ENCODE measurements at places on chromosomes 5 and 9.
A peak's percentile ranks its signal among the peaks of the same experiment; 100 is the strongest.

DNA sequence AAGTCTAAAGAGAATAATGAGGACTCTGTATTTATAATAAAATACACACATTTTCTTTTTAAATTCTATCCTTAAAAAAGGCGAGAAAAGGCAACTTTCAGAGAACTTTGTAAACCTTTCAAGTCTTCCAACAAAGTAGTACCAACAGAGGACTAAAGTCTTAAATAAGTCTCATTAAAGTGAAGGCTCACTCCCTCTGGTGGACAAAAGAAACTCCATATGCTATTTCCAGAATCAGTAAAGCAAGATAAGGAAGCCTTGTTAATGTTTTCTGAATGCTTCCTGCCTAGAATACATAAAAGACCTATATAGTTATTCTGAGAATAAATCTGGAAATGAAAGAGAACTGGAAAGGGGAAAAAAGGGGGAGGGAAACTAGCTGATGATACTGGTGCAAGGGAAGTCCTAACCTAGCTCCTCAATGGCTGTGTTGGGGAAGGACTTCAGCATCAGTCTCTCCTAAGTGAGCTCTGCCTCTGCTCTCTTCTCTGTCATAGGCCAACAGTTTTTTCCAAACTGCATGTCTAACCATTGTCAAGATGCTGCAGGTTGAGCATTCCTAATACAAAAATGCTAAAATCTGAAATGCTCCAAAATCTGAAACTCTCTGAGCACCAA, 7.2 kb downstream of the HMGCS1 start:
- DNase-seq: peak; percentile 52

- no peak for DNase-seq
These were observed 110.5 kb downstream of the TMEM232 start for GRCh38 chr5:110616009-110616408.

- DNase-seq: no peak
These were observed 67.0 kb upstream of the MAST4 start for GRCh38 chr5:66529182-66529581.

DNA sequence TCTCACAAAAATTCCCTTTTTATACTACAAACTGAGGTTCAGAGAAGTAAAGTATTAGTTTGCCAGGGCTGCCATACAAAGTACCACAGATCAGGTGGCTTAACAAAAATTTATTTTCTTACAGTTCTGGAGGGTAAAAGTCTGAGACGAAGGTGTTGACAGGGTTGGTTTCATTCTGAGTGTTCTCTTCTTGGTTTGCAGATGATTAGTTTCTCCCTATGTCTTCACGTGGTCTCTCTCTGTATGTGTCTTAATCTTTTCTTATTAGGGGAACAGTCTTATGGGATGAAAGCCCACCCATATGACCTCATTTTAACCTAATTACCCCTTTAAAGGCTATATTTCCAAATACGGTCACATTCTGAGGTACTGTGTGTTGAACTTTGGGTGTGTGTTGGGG, 274.2 kb downstream of the BRINP1 start:
- no peak for DNase-seq

DNA sequence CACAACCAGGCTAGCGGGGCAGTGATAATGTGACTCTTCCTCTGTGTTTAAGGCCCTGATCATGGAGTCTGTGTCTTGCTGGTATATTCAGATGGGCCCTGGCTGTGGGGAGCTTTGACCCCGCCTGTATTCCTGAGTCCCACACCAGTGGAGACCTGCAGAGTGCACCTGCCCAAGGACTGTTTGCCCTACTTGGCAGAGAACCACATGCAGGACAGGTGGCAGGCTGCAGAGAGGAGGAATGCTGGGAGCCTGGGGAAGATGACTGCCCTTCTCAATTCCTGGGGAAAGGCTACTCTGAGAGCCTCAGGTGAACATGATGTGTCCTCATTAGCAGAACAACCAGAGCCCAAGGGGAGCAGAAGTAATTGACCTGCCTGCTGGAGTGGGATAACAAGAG, 36.2 kb downstream of the IARS1 start:
- no peak for DNase-seq

GRCh38 chr5:40078898-40079575, 600.7 kb upstream of the PTGER4 start:
- no peak for DNase-seq

GRCh38 chr5:96614110-96614691, 48.0 kb upstream of the CAST start:
- peak; percentile 70 for DNase-seq

GRCh38 chr5:135526924-135527323, 8.8 kb downstream of the NEUROG1 start:
- no peak for DNase-seq

GRCh38 chr9:107944387-107944786, 454.8 kb upstream of the KLF4 start:
- no peak for DNase-seq

- DNase-seq: no peak
These were observed 56.5 kb upstream of the PCSK1 start for GRCh38 chr5:96489532-96489931.

- no peak for DNase-seq
These were observed 528.8 kb downstream of the IRX1 start for GRCh38 chr5:4124221-4124970.

DNA sequence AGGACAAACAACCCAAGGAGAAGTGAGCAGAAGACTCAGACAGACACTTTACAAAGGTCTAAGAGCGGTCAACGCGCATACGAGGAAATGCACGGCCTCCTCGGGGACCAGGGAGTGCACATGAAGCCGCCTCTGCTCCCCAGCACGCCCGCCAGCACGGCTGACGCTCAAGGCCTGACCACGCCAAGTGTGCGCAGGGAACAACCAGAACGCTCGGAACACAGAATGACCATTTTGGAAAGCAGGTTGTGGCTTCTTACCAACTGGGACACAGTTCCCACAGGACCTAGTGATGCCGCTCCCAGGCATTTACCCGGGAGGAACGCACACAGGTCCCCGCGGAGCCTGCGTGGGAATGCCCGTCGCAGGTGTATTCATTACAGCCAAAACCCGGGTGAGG, 191.5 kb upstream of the PPP1R26 start:
- DNase-seq: no peak

DNA sequence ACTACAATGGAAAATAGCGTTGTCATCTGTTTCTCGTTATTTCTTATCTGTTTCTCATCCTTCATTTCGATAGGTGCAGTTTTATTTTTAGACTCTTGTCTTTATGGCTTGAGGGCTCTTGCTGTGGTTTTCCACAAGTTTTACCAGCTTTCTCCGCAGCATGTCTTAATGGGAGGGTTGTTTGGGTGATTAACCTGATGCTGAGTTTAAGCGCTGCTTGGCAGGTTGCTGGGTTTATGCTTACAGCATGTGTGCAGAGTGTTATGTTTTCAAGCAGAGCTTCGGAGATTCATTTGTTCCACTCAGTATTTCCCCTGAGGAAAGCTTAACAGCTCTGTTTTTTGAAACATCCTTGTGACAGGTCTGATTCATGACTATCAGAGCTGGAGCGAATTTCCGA, 154.0 kb downstream of the SLC12A2 start:
- DNase-seq: no peak

DNA sequence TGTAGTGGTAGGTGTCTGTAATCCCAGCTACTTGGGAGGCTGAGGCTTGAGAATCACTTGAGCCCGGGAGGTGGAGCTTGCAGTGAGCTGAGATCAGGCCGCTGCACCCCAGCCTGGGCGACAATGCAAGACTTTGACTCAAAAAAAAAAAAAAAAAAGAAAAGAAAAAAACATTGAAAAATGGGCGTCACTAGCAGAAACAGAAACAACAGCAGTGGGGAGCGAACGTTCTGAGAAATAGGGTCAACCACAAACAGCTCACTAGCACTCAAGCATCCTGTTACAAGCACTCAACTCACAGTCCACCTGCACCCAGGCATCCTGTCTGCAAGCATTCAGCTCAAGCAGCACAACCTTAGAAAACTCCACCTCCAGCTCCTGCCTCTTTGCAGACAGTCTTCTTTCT, 17.2 kb downstream of the TRIM14 start:
- no peak for DNase-seq

DNA sequence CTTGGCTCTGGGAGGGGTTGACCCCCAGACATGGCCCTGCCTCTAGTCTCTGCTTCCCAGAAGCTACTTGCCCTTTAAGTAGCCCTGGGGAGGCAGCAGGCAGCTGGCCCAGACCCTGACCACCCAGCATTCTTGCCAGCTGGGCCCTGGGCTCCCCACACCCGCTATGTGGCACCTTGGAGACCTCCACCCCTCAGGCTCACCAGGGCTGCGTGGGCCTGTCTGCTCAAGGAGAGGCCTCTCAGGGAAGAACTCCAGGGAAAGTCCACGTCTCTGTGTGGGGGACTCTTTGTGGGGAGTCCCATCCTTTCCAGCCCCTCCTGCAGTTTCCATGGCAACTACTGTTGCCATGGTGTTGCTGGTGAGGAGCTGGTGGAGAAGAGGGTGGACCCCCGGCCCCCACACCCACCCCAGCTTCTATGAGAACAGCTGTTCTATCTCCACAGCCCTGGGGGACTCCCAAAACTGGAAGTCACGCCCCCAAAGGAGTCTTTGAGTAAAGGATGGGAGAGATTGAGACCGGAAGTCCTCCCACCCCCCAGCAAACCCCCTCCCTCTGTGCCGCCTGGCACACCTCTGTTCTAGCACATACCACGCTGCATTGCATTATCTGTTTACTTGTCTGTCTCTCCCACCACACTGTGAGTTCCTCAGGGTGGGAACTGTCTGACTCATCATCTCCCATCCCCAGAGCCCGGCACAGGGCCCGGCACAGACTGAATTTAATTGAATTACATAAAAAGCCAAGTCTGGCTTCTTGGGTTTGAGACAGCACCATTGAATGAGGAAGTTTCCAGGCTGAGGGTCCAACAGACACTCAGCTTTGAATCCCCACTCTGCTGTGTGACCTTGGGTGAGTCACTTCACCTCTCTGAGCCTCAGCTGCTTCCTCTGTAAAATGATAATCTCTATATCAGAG, 12.6 kb downstream of the DNM1 start:
- DNase-seq: no peak

DNA sequence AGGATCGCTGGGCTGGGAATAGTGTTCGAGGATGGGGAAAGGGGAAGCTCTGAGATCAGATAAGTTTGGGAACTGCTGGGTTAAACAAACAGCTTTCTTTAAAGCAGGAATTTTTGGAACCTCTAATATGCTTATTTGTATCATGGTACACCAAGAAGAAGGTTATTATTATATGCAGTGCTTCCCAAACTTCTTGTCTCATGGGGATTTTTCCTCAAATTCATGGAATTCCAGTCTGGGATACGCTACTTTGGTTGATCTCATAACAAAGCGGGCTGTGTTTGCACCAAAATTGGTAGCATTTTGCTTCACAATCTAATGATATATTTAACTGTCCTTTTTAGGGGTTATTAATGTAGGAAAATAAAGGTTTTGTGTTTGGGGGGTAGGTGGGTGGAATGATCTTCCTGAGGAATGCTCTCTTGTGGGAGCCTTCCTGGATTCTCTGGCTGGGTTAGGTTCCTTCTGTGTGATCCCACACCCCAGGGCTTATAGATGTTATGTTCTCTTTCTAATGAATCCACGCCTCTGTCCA, 116.2 kb upstream of the PANK3 start:
- no peak for DNase-seq

DNA sequence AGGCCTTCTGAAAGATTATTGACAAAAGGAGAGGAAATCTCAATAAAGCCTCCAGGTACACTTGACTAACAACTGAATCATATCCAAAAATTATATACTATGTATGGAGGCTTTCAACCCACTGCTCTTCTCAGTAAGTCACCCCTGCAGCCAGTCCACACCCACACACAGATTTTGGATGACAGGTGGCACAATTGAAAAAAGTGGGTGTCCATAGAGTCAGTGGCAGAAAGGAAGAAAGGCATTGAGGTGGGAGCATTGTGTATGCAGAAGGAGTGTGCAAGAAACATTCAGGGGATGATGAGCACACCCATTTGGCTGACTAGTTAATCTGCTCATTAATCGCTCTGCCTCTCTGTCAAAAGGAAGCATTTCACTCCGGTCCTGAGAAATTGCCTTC, 150.6 kb upstream of the IL12B start:
- DNase-seq: no peak

DNA sequence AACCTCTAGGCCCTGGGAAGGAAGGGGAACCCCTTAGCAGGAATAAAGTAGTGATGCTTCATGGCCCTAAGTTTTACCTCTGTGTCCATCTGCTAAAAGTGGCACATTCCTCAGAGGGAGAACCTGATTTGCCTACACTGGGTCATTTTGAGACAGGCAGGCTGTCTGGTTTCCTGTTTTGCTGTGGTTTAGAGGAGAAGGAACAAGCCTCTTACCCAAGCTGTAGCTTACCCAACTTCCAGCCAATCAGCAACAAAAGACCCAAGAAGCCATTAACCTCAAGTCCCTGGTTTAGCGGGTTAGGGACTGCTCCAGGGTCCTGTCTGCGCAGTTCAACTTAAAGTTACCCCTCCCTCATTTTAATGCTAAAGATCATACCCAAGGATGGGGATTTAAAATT, 411.0 kb downstream of the MAT2B start:
- DNase-seq: no peak

DNA sequence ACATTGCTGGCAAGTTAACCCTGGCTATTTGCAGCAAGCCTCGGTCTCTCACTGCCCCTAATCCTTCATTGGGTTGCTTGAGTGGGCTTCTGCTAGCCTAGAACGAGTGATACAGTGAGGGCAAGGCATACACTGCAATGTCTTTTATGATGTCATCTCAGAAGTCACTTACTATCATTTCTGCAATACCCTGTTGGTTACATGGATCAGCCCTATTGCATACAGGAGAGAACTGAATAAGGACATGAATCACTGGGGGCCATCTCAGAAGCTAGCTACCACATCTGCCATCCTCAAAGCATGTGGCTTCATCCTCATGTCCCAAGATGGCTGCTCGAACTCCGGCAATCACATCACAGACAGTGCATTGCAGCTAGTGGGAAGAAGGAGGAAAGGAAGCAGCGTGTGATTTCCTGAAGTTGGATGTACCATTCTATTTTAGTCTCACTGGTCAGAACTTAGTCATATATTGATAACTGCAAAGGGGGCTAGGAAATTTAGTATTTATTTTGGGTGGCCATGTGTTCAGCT, 33.3 kb upstream of the CDKN2AIPNL start:
- no peak for DNase-seq

DNA sequence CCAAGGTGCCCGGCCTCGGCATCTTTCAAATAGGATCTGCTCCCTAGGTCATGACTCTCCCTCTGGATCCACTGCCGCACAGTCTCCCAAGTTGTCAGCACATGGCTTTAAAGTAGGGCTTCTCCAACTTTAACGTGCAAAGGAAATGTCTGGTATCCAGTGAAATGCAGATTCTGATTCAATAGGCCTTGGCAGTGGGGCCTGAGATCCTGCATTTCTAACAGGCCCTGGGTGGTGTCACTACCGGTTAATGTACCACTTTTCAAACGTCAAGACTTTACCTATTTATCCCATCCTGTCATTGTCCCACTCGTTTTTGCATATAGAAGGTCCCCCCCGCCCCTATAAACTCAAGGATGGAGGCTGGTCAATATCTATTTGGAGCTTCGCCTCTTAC, 137.6 kb upstream of the ZNF618 start:
- no peak for DNase-seq
